ENCODE measurements at places on chromosomes 2 and 18.

- no peak for DNase-seq
These were observed 617.4 kb downstream of the CCDC85A start for GRCh38 chr2:56801214-56801613.

- DNase-seq: no peak
These were observed 15.0 kb downstream of the HS1BP3 start for GRCh38 chr2:20635675-20636584.

- no peak for DNase-seq
These were observed 36.9 kb downstream of the ST8SIA3 start for GRCh38 chr18:57389271-57389670.

- no peak for DNase-seq
These were observed 99.4 kb upstream of the CDC42EP3 start for GRCh38 chr2:37770797-37771196.

- no peak for DNase-seq
These were observed 51.2 kb downstream of the HDAC4 start for GRCh38 chr2:239349453-239350135.

DNA sequence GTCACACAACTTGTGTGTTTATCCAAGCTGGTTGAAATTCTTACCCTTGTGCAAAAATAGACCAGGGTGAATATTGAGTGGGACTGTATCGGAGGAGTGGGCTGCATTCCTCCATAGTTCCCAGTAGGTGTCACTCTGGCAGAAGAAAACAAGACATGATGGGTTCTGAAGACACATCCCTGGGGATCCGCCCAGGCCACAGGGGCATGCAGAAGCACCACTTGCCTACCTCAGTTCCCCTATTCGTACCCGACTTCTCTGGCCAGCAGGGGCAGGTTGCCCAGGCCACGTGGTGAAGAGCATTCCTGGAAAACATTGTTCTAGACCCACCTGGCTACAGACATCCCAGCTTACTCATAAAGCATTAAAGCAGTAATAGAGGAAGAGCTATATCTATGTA, 168.2 kb downstream of the FAM210A start:
- no peak for DNase-seq

Data from activated CD4-positive, alpha-beta T cell treated with anti-CD3 and anti-CD28 coated beads for 4 hours (primary cell).